Thymus (tissue), 14 donors: ENCODE measurements at places on chromosomes 7 and 10. TPM values are rescaled to one million over a fixed set of nuclear protein-coding genes. Genes with fewer than 3 reads are reported as not detected.

Gene CYP2C18
- total RNA-seq: 0.14 TPM

Gene PPP2R2D
- 32.3 TPM for total RNA-seq

Gene MEOX2
- total RNA-seq: 4.4 TPM

Gene IDI2
- not detected for total RNA-seq

Gene C7orf33
- total RNA-seq: not detected

Gene SLC29A3
- 2.5 TPM for total RNA-seq

DNA sequence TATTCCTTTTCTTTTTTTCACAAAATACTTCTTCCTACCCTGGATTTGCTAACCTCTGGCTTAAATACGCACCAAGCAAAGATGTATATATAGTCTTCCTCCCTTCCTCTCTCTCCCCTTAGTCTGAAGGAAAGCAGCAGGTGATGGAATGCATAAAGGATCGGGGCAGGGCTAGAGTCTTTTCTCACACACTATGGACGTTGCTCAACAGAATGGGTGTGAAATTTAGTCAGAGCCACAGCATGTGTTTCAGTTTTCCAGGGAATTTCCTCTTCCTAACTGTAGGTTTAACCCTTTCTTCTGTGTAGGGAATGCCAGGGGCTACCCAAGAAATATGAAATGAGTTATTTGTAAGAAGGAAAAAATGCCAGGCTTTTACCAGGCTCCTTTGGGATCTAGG is 71.4 kb upstream of the NFKB2 start:
- H3K27ac ChIP-seq: no peak overlapping the region
- peaks cover 5% of the 10 kb centered on the region for H3K36me3 ChIP-seq
- no peak overlapping the region for H3K4me3 ChIP-seq
- peaks cover 11% of the 10 kb centered on the region for H3K4me1 ChIP-seq

- no peak for DNase-seq
- peaks cover 7% of the 10 kb centered on the region for H3K4me1 ChIP-seq
- H3K27me3 ChIP-seq: no peaks in the 10 kb centered on the region
- H3K36me3 ChIP-seq: no peaks in the 10 kb centered on the region
- H3K4me3 ChIP-seq: no peak overlapping the region
- H3K27ac ChIP-seq: no peak overlapping the region
Observed at GRCh38 chr10:32155075-32155516, 98.9 kb upstream of the KIF5B start.

- no peaks in the 10 kb centered on the region for H3K27me3 ChIP-seq
- H3K27ac ChIP-seq: no peak overlapping the region
- DNase-seq: no peak
- H3K4me1 ChIP-seq: no peaks in the 10 kb centered on the region
- no peak overlapping the region for H3K4me3 ChIP-seq
Observed at GRCh38 chr10:810351-810846, 120.9 kb upstream of the DIP2C start.

- peaks cover 20% of the 10 kb centered on the region for H3K4me1 ChIP-seq
- H3K27me3 ChIP-seq: no peaks in the 10 kb centered on the region
- H3K27ac ChIP-seq: peak overlapping the region; percentile 55
- H3K36me3 ChIP-seq: no peaks in the 10 kb centered on the region
- no peak overlapping the region for H3K4me3 ChIP-seq
Observed at GRCh38 chr10:103833731-103834365, 21.5 kb downstream of the SH3PXD2A start.

DNA sequence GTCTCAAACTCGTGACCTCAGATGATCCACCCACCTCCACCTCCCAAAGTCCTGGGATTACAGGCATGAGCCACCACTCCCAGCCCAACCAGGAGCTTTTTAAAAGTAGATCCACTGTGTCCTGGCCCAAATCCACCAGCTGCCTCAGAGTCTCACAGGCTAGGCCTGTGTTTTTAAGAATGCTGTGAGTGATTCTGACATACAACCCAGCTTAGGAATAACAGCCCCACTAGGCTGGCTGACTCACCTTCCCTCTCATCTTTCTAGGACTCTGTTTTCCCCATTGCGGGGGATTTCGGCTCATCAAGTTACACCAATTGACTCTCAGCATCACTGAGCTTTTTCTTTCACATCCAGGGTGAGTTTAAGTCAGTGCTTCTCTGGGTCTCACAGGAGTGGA is 207.6 kb downstream of the SKIDA1 start:
- no peak for DNase-seq
- no peaks in the 10 kb centered on the region for H3K4me1 ChIP-seq
- no peaks in the 10 kb centered on the region for H3K36me3 ChIP-seq
- no peak overlapping the region for H3K4me3 ChIP-seq

GRCh38 chr7:16187131-16187530 is 234.2 kb downstream of the CRPPA start:
- H3K4me3 ChIP-seq: no peak overlapping the region
- no peak for DNase-seq
- no peaks in the 10 kb centered on the region for H3K4me1 ChIP-seq
- no peaks in the 10 kb centered on the region for H3K27me3 ChIP-seq

DNA sequence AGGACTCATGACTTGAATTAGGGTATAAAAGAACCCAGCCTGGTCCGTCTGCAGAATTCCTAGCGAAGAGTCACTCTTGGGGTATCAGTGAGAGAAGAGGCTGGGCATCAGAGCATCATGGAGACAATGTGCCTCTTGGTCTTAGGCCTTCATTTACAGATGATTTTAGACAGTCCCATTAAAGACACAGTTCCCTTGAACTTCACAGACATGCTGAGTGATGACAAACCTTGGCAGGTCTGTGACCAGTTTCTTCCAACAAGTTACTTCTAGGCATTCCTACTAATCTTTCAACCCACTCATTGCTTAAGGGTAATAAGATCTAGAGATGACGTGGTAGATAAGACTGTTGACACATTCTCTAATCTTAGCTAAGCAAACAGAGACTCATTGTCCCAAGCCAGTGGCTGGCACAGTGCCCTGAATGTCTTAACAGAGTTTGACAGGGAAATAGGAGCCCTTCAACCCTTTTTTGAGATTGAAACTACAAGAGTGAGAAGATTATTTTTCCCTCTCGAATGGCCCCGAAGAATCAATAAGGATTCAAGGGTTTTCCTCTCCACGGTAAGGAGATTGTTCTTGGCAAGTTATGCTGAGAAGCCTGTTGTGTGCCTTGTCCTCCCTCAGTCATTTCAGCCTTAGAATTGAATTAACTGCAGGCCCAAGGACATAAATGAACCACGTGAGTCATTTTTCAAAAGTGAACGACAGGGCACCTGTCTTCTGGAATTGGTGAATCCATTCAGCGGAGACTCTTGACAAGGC is 281.1 kb downstream of the CCDC3 start:
- no peak for DNase-seq
- H3K4me1 ChIP-seq: peaks cover 27% of the 10 kb centered on the region

GRCh38 chr7:15330943-15331342 is 230.9 kb downstream of the AGMO start:
- H3K27ac ChIP-seq: no peak overlapping the region
- no peaks in the 10 kb centered on the region for H3K27me3 ChIP-seq
- DNase-seq: no peak

DNA sequence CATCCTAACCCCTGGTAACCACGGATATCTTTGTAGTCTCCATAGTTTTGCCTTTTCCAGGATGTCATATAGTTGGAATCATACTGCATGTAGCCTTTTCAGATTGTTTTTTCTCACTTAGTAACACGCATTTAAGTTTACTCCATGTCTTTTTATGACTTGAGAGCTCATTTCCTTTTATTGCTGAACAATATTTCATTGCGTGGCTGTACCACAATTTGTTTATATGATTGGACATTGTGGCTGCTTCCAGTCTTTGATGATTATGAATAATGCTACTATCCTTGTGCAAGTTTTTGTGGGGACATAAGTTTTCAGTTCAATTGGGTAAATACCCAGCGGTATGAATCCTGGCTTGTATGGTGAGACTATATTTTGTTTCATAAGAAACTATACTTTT is 60.8 kb downstream of the AOAH start:
- no peak for DNase-seq
- H3K27ac ChIP-seq: no peak overlapping the region
- H3K4me1 ChIP-seq: no peaks in the 10 kb centered on the region
- no peak overlapping the region for H3K4me3 ChIP-seq
- H3K36me3 ChIP-seq: no peaks in the 10 kb centered on the region
- no peaks in the 10 kb centered on the region for H3K27me3 ChIP-seq

- H3K27ac ChIP-seq: no peak overlapping the region
- H3K4me3 ChIP-seq: no peak overlapping the region
- no peaks in the 10 kb centered on the region for H3K36me3 ChIP-seq
- H3K4me1 ChIP-seq: no peaks in the 10 kb centered on the region
Observed at GRCh38 chr7:20541608-20542349, 73.7 kb upstream of the ABCB5 start.

DNA sequence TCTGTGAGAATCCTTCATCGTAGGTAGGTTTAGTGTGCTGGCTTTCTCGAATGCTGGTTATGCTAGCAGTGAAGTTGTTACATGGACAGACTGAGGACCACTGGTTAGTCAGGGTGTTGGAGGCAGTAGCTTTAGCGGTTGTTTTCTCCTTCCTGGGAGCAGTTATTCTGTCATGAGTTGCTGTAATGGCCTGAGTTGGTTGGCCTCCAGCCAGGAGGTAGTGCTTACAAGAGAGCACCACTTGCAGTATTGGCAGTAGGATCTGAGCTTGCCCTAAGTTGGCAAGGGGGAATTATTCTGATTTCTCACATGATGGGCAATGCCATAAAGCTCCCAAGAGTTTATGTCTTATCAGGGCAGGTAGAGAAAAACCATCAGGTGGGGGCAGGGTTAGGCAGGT is 58.0 kb downstream of the IPMK start:
- no peak overlapping the region for H3K27ac ChIP-seq
- no peaks in the 10 kb centered on the region for H3K27me3 ChIP-seq
- H3K36me3 ChIP-seq: no peaks in the 10 kb centered on the region
- H3K4me3 ChIP-seq: no peak overlapping the region
- H3K4me1 ChIP-seq: no peaks in the 10 kb centered on the region
- DNase-seq: no peak

DNA sequence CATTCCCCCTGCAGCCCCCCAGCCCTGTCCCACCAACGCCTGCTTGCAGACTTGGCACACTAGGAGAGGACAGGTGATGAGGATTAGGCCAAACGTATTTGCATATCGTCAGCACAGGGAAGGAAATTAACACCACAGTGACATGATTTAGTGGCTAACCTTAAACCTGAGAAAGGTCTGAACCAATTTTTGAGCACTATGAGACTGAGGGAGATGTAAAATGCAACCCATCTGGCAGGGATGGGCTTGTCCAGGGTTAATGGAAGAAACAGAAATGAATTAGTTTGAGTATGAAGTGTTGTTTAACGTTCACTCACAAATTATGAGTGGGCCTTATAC is 183.6 kb downstream of the TAX1BP1 start:
- no peaks in the 10 kb centered on the region for H3K36me3 ChIP-seq
- no peaks in the 10 kb centered on the region for H3K4me1 ChIP-seq

GRCh38 chr7:84678841-84679240 is 484.3 kb upstream of the SEMA3A start:
- no peak overlapping the region for H3K4me3 ChIP-seq
- no peaks in the 10 kb centered on the region for H3K4me1 ChIP-seq

DNA sequence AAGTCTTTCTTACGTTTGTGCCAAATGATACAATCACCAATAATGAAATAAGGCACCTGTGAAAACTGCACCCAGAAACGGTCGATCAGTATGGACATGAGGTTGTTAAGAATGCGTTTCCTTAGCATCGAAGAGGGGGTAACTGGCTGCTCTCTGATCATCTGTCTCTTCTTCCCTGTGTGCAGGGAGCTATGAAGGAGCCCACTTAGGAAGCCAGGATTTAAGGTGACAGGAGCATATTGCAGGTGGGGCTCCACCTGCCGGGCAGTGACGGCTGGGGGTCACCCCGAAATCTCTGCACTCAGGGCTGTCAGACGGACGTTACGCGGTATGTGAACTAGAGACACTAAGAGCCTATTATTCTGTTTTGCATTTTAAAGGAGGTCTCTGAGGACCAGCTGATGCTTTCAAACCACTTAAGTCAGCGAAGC is 64.5 kb downstream of the CARD11 start:
- peak overlapping the region; percentile 34 for H3K4me3 ChIP-seq
- H3K36me3 ChIP-seq: peaks cover 4% of the 10 kb centered on the region
- peaks cover 32% of the 10 kb centered on the region for H3K4me1 ChIP-seq
- H3K27me3 ChIP-seq: no peaks in the 10 kb centered on the region
- DNase-seq: no peak
- peak overlapping the region; percentile 74 for H3K27ac ChIP-seq

DNA sequence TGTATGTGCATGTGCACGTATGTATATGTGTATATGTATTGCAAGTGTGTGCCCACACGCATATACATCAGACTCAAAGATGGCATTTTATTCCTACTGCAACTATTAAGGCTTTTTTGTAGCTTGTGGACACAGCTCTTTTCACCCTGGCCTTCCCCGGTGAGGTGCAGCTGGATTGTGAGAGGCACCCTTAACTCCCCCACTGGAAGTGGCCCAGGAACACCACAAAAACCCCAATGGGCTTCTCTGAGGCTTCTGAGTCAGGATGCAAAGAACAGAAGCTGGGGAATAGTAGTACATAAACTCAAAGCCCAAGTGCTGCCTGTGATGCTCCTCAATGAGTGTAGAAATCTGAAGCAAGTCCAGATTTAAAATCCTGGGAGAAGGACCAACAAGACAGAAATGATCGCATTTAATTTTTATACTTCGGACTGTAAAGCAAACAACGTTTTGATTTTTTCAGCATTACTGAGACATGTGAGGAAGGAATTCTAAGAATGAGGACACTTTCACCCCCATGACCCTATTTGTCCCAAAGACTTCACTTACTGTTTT is 369.2 kb upstream of the MGMT start:
- DNase-seq: no peak
- no peaks in the 10 kb centered on the region for H3K27me3 ChIP-seq
- no peaks in the 10 kb centered on the region for H3K4me1 ChIP-seq
- H3K27ac ChIP-seq: no peak overlapping the region
- no peaks in the 10 kb centered on the region for H3K36me3 ChIP-seq

DNA sequence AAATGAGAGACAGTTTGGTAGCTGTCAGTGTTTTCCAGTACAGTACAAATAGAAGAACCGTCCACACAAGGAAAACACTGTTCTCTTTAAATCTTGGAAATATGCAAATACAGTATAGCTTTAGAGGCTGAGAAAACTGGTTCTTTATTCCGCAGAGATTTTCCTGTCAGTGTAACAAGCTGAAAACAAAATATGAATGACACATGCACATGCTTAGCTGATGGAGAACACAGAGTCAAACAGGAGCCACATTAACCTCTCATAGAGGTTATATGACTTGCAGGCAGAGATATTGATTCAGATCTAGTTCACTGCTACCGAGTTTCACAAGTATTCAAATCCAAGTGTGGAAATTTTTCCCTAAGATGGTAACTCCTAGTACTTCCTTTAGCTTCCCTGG is 135.2 kb upstream of the C1QL3 start:
- no peaks in the 10 kb centered on the region for H3K36me3 ChIP-seq
- no peak overlapping the region for H3K4me3 ChIP-seq
- H3K27ac ChIP-seq: no peak overlapping the region
- no peak for DNase-seq
- H3K27me3 ChIP-seq: no peaks in the 10 kb centered on the region
- H3K4me1 ChIP-seq: no peaks in the 10 kb centered on the region

DNA sequence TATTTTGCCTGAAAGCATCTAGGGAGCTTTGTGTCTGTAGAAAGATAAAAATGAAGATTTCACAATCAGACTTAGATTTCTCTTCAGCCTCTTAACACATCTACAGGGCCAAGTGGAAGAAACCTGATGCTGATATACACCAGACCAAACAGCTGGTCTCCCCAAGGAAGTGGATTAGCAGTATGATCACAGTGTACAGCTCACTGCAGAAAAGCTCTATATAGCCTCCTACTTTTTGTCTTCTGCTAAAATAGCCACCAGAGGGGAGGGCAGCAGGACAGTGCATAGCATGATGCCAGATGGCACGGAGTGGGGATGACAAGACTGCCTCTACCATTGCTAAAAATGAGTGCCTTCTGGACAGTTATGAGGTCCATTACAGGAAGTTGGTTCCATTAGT is 16.0 kb downstream of the FAM13C start:
- no peak for DNase-seq
- no peak overlapping the region for H3K4me3 ChIP-seq
- no peaks in the 10 kb centered on the region for H3K4me1 ChIP-seq
- H3K27me3 ChIP-seq: no peaks in the 10 kb centered on the region
